ENCODE measurements at places on chromosomes 16 and 17.

- DNase-seq, result no peak
Observed at GRCh38 chr16:35146723-35147458, 1687.5 kb downstream of the TP53TG3F start.

GRCh38 chr17:48483471-48484131 lies 47.2 kb downstream of the HOXB1 start:
- no peak for DNase-seq

GRCh38 chr16:86862595-86863280 lies 284.4 kb downstream of the FOXL1 start:
- no peak for DNase-seq

GRCh38 chr17:65035191-65035590 lies 21.3 kb downstream of the GNA13 start:
- no peak for DNase-seq

GRCh38 chr16:81838794-81839193 lies 59.7 kb downstream of the PLCG2 start:
- DNase-seq, result no peak

- DNase-seq, result no peak
Observed at GRCh38 chr17:81542431-81543338, 9.5 kb downstream of the FAAP100 start.

Data from GM18507 (cell line).